CD4-positive, alpha-beta T cell treated with Interleukin-4 for 1 hour (primary cell): ENCODE measurements at places on chromosomes 7 and 10.
A peak's percentile ranks its signal among the peaks of the same experiment; 100 is the strongest.

DNA sequence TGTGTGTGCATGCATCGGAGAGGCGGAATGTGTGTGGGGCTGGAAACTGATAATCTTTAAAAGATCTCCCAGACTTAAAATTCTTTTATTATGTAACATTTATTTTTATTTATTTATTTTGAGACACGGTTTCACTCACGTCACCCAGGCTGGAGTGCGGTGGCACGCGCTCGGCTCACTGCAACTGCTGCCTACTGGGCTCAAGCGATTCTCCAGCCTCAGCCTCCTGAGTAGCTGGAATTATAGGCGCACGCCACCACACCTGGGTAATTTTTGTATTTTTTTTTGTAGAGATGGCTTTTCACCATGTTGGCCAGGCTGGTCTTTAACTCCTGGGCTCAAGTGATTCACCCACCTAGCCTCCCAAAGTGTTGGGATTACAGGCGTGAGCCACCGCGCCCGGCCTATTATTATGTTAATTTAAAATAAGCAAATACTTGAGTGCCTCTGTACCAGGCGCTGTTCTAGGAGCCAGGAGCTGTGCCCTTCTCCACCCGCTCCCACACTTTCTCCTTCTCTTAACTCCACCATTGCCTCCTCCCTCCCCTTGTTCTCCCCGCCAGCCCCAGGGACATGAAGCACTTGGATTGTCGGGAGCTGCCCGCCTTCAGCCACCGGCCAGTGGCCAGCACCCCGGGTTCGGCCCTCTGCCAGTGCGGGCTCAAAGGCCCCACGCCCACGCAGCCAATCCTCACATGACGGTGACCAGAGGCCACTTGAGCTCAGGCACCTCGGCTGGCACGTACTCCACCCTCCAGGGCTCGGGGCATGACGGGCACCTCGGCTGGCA lies 163.6 kb downstream of the DNAJB6 start:
- no peak for DNase-seq

DNA sequence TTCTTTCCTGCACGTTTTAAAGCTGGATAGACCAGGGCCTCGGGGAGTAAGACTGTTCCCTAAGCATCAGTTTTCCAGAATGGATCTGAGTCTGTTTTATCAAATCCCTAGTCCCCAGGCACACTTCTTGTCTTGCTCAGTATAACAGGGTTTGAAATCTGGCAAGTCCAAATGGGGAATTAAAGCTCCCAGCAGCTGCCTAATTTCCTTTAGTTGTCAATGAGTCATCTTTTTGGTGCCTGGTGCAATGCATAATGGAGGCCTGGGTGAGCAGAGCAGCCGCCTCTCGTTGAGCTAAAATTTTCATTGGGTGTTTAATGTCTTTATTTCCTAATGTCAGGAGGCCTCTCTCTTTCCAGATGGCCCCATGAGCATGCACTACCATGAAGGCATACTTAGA lies 87.9 kb downstream of the STRA8 start:
- DNase-seq: no peak

- no peak for DNase-seq
Observed at GRCh38 chr7:133642907-133643306, 390.0 kb downstream of the EXOC4 start.

DNA sequence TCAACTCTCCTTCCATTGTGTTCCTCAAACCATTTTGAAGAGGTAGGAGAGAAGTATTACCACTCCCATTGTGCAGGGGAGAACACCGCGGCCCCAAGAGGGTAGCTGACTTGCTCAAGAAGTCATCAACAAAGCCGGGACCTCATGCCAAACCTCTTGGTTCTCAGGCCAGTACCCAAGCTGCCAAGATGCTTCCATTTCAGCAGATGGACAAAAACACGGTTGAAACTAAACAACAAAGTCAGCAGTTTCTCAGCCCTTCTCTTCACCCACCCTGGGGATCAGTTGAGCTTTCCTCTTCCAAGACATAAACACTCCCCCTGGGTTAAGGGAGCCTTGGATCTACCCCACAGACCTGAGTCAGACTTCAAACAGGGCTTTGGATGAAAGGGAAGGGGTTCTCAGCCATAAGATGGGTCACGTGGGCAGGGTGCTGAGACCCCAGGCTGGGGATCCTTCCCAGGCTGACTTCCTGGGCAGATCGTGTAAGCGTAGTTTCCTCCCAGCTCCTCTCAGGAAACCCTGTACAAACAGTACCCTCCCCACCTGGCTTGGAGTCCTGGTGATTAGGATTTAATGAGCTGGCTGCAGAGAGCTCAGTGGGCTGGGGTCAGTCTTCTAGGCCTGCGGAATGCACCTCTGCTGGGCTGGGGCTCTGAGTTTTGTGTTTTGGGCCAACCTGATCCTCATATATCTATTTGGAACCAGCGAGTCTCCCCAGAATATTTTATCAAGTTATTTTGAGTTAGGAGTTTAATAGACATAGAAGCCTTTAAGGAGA lies 27.3 kb downstream of the EMX2 start:
- DNase-seq: no peak

DNA sequence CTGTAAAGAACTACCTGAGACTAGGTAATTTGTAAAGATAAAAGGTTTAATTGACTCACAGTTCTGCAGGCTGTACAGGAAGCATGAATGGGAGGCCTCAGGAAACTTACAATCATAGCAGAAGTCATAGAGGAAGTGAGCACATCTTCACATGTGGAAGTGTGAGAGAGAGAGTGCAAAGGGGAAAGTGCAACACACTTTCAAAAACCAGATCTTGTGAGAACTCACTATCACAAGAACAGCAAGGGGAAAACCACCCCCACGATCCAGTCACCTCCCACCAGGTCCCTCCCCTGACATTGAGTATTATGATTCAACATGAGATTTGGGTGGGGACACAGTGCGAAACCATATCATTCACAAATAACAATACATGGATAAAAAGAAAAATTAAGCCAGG lies 24.5 kb downstream of the AVL9 start:
- DNase-seq: no peak

DNA sequence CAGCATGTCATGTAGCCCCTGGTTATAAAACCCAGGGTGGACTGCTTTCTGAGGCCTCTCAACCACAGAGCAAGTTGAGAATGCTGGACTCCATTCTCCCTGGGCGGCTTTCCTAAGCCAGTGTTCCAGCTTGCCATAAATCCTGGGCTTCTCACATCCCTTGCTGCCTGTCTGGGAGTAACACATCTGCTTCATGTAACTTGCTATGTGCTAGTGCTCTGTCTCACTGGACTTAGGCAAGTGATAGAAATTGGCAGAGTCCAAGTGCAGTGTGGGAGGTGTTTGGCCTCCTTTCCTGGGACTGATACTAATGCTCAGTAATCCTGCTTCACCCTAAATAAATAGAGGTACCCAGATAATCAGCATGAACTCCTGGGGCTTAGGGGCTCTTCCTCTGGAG lies 277.1 kb upstream of the POM121L12 start:
- DNase-seq: no peak

DNA sequence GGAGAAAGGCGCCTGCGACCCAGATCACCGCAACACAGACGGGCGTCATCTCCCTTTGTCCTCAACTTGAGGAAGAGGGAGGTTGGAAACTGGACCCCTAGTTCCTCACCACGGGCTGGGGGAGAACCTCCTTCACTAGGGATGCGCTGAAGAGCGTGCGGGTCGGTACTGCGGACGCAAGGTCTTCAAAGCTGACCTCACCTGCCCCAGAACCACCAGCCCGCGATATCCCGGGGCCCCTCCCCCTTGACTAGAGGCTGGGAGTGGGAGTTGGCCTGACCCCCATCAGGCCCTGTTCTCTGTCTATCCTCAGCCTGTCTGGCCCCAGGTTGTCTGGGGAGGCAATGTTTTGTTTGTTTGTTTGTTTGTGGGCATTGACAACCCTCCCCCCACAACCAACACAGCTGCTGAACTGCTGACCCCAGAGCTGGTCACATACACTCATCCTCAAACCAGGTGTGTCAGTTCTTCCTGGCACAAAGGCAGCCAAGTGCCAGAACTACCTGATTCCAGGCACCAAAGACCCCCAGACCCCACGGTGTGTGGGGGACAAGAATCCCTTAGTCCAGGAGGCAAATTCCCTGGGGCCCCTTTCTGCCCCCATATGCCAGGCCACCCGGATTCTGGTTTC lies 2.9 kb downstream of the NPM3 start:
- DNase-seq: no peak

DNA sequence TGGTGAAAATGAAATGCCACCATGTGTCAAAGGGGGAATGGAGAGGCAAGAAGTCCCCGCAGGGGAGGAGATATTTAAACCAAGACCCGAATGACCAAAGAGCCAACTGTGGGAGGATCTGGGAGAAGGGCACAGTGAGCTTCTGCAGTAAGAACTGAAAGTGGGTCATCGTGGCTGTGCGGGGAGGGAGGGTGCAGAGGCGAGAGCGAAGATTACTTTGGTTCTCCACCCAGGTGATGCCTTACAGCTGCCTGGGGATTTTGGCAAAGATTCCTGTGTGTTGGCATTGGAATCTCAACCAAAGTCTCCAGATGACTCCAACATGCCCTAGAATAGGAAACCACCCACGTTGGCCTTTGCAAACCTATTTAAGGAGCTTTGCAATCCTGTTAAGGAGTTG lies 44.2 kb upstream of the ADAM12 start:
- no peak for DNase-seq

DNA sequence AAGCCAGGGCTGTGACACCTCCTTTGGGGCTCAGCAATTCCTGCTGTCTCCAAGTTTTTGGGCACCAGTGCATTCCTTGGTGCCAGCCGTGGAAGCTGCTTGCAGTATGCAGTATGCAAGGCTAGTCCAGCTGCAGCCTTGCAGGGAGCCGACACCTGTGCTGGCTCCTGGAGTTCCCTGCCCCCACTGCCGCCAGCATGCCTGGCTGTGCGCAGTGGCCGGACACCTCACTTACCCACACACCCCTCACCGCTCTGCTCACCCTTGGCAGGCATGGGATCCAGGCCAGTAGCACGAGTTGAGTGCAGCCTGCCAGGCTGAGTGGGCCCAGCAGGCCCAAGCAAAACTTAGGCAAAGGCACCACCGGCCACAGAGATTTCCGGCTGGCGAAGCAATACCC lies 77.4 kb downstream of the SAMD9 start:
- no peak for DNase-seq

GRCh38 chr7:129703751-129704150 lies 92.2 kb downstream of the NRF1 start:
- DNase-seq: no peak

- peak; percentile 57 for DNase-seq
Observed at GRCh38 chr10:73931767-73932619, 21.1 kb downstream of the PLAU start.

DNA sequence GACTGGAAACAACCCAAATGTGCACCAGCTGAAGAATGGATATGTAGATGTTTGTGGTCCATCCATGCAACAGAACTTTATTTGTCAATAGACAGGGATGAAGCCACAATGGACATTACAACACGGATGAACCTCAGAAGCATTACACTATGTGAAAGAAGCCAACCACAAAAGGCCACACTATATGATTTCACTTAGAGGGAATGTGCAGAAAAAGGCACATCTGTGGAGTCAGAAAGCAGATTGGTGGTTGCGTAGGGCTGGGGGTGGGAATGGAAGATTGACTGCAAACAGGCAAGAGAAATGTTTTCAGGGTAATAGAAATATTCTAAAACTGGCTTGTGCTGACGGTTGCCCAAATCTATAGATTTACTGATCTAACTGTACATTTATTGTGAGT lies 34.3 kb upstream of the WASHC2A start:
- no peak for DNase-seq

- DNase-seq: peak; percentile 24
Observed at GRCh38 chr7:36487756-36488336, 98.2 kb downstream of the ANLN start.

DNA sequence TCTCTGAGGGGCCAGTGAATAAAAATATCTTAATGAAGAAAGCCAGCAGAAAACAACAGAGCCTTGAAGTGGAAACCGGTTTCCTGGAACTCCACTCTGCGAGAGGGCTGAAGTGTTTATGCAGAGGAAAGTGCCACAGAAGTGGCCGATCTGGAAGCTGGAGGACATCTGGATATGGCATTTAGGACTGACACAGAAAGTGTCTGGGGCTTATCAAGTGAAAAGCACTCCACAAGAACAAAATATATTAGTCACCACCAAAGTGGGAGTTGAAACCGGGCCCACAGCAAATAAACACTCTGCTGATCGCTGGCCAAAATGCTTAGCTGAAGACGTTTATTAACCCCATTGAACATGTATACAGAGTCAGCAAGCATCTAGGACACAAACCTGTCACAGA lies 7.8 kb downstream of the NOD1 start:
- DNase-seq: no peak

DNA sequence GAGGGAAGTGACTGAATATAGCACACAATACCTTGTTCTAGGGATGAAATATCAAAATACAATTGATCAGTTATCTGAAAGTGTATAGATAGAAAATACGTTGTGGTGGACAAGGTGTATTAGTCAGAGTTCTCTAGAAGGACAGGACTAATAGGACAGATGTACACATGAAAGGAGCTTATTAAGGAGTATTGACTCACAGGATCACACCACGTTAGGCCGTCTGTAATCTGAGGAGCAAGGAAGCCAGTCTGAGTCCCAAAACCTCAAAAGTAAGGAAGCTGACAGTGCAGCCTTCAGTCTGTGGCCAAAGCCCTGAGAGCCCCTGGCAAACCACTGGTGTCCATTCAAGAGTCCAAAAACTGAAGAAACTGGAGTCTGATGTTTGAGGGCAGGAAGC lies 406.1 kb downstream of the MDFIC start:
- no peak for DNase-seq
